IMR-90 (cell line): ENCODE measurements at places on chromosomes 2 and 18. TPM values are rescaled to one million over a fixed set of nuclear protein-coding genes. Genes with fewer than 3 reads are reported as not detected.
A peak's percentile ranks its signal among the peaks of the same experiment; 100 is the strongest.

GRCh38 chr2:217951091-217951490 is 51.7 kb downstream of the TNS1 start:
- peaks cover 21% of the 10 kb centered on the region for H3K4me1 ChIP-seq
- no peak overlapping the region for H3K4me3 ChIP-seq
- H3K36me3 ChIP-seq: no peaks in the 10 kb centered on the region; the same call in 1 of the 2 replicates
- no peaks in the 10 kb centered on the region for H3K27me3 ChIP-seq

MAP3K19 gene
- not detected in 2 replicates for polyA plus RNA-seq

DNA sequence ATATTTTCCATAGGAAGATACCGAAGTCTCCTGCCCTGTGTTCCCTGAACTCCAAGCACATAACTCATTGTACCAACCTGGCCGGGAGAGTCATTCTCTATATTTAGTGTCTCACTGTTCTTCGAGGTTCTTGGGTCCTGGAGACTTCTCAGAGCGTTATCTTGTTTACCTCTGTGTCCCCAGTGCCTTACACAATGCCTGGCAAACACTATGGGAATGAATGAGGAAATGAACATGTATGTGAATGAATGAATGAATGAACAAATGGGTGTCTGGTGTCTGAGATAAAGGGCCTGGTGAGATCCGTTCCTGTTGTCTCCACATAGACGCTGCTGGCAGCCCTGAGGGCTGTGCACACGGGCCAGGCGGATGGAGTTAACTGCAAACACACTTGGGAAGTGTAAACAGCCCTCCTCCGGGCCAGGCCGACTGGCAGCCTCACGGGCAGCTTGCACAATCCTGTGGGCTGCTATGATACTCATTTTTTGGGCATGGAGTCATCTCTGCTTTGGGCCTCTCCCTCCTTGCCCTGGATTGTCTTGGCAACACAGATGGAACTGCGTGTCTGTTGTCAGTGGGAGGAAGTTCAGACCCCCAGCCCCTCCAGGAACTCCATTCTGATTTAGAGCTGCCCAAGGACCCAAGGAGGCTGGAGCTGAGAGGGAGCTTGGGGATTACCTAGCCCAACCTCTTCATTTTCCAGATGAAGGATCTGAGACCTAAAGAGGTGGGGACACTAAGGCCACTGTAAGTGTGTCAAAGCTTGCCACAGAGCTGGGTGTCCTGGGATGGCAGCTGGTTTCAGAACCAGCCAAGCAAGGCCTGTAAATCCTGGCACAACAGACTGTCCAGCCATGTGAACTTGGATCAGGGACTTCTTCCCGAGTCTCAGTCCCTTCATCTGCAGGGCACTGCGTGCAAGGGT is 124.4 kb downstream of the INHBB start:
- H3K4me3 ChIP-seq: no peak overlapping the region
- H3K27me3 ChIP-seq: no peaks in the 10 kb centered on the region
- H3K36me3 ChIP-seq: no peaks in the 10 kb centered on the region

GCG gene
- polyA plus RNA-seq: not detected in 2 replicates

SERPINB2 gene
- 32.1 and 46.4 TPM in 2 replicates for polyA plus RNA-seq

GRCh38 chr2:204574486-204574885 is 29.2 kb downstream of the PARD3B start:
- no peaks in the 10 kb centered on the region; the same call in 1 of the 2 replicates for H3K36me3 ChIP-seq
- H3K27ac ChIP-seq: no peak overlapping the region
- no peaks in the 10 kb centered on the region for H3K4me1 ChIP-seq
- no peaks in the 10 kb centered on the region for H3K27me3 ChIP-seq
- DNase-seq: peak; percentile 39

DNA sequence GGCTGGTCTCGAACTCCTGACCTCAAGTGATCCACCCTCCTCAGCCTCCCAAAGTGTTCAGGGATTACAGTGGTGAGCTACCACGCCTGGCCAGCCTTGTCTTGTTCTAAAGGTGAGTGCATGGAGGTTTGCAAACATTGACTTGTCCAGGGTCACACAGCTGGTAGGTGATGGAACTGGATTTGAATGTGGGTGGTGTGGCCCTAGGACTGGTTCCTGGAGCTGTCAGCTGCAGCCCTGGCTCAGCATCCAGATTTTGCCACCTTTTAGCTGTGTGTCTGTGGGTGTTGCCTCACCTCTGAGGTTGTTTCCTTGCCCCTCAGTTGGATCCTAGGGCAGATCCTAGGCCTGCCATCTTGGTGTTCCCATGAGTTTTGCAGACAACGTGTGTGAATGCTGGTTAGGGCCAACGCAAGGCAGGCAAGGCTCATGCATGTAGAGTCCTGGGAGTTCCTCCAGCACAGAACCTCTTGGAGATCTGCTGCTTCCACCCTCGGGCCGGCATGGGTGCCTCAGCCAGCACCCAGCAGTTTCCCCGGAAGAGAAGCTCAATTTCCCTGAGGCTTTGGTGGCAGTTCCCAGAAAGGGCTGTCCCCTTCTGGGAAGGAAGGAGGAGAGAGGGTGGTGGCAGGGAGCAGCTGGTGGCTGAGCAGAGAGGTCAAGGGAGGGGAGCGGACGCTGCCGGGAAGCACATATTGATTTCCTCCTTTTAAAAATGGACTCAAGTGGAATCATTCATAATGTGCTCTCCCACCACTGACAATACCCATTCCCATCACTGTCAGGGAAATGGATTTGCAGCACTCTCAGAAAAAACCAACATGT is 127.6 kb upstream of the HS6ST1 start:
- no peak for DNase-seq
- H3K27ac ChIP-seq: no peak overlapping the region

- DNase-seq: no peak
- H3K4me1 ChIP-seq: peaks cover 2% of the 10 kb centered on the region; the same call in 1 of the 2 replicates
- no peak overlapping the region for H3K4me3 ChIP-seq
- no peak overlapping the region for H3K27ac ChIP-seq
- H3K27me3 ChIP-seq: no peaks in the 10 kb centered on the region
Observed at GRCh38 chr18:70455731-70456130, 166.9 kb downstream of the SOCS6 start.

IWS1 gene
- polyA plus RNA-seq: 31.0 and 31.5 TPM in 2 replicates

GRCh38 chr2:23475036-23475435 is 90.1 kb downstream of the KLHL29 start:
- 0 out of 2 replicates have a peak, but pooled peaks cover 2% of the 10 kb centered on the region for H3K36me3 ChIP-seq
- peaks cover 12% of the 10 kb centered on the region; the same call in 1 of the 2 replicates for H3K4me1 ChIP-seq
- no peak overlapping the region for H3K4me3 ChIP-seq
- H3K27me3 ChIP-seq: no peaks in the 10 kb centered on the region
- H3K27ac ChIP-seq: no peak overlapping the region

CHRND gene
- polyA plus RNA-seq: not detected in 2 replicates

- H3K36me3 ChIP-seq: no peaks in the 10 kb centered on the region
- peak; percentile 37 for DNase-seq
- H3K27ac ChIP-seq: no peak overlapping the region
- H3K4me3 ChIP-seq: no peak overlapping the region
- peaks cover 3% of the 10 kb centered on the region for H3K4me1 ChIP-seq
Observed at GRCh38 chr2:39127973-39128372, 7.1 kb upstream of the SOS1 start.

GRCh38 chr2:137161250-137161649 is 395.9 kb downstream of the THSD7B start:
- no peak overlapping the region for H3K4me3 ChIP-seq
- H3K36me3 ChIP-seq: no peaks in the 10 kb centered on the region
- H3K27me3 ChIP-seq: no peaks in the 10 kb centered on the region

- peak overlapping the region; percentile 70; the same call in 1 of the 2 replicates for H3K27ac ChIP-seq
- no peak overlapping the region for H3K4me3 ChIP-seq
- peaks cover 16% of the 10 kb centered on the region for H3K4me1 ChIP-seq
- H3K27me3 ChIP-seq: no peaks in the 10 kb centered on the region
- H3K36me3 ChIP-seq: no peaks in the 10 kb centered on the region
Observed at GRCh38 chr2:46446871-46447568, 32.3 kb upstream of the TMEM247 start.

DNA sequence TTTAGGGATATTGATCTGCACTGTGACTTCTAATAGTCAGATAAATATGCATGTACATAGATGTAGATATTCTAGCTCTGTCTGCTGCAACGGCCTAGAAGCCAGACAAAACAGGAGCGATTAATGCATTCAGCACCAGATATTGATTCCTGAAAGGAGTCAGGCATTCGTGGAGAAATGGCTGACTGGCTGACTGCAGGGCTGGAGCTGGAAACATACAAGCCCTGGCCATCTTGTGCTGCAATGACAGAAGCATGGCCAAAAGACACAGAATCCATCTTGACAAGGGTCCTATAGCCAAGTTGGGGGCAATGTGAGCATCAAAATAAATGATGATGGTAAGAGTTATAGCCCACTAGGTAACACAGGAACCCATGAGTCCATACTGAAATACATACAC is 231.5 kb upstream of the KLHL29 start:
- no peaks in the 10 kb centered on the region for H3K27me3 ChIP-seq
- no peaks in the 10 kb centered on the region for H3K36me3 ChIP-seq
- no peak for DNase-seq
- no peaks in the 10 kb centered on the region for H3K4me1 ChIP-seq

AKAIN1 gene
- not detected in 2 replicates for polyA plus RNA-seq

- peak; percentile 47 for DNase-seq
- no peak overlapping the region for H3K27ac ChIP-seq
- H3K4me1 ChIP-seq: peaks cover 7% of the 10 kb centered on the region
Observed at GRCh38 chr2:201847481-201847880, 41.1 kb downstream of the CDK15 start.

DNA sequence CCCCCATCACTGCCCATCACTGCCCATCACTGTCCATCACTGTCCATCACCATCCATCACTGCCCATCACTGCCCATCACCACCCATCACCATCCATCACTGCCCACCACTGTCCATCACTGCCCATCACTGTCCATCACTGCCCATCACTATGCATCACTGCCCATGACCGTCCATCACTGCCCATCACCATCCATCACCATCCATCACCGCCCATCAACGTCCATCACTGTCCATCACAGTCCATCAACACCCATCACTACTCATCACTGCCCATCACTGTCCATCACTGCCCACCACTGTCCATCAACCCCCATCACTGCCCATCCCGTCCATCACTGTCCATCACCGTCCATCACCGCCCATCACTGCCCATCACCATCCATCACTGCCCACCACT is 57.8 kb upstream of the OTOS start:
- H3K27ac ChIP-seq: no peak overlapping the region
- H3K4me1 ChIP-seq: no peaks in the 10 kb centered on the region; the same call in 1 of the 2 replicates
- H3K4me3 ChIP-seq: no peak overlapping the region
- DNase-seq: no peak
- peaks cover 38% of the 10 kb centered on the region for H3K27me3 ChIP-seq

CCDC141 gene
- polyA plus RNA-seq: not detected in 2 replicates

- H3K4me1 ChIP-seq: peaks cover 3% of the 10 kb centered on the region; the same call in 1 of the 2 replicates
- H3K36me3 ChIP-seq: peaks cover 44% of the 10 kb centered on the region
- H3K4me3 ChIP-seq: no peak overlapping the region
- no peaks in the 10 kb centered on the region for H3K27me3 ChIP-seq
- H3K27ac ChIP-seq: no peak overlapping the region
- DNase-seq: no peak
Observed at GRCh38 chr2:170967553-170967952, 38.5 kb downstream of the GORASP2 start.

CABLES1 gene
- polyA plus RNA-seq: 4.4 and 4.7 TPM in 2 replicates

SCN9A gene
- polyA plus RNA-seq: 33.7 and 40.1 TPM in 2 replicates

GRCh38 chr2:108446703-108447102 is 2.3 kb upstream of the GCC2 start:
- no peak overlapping the region for H3K27ac ChIP-seq
- H3K27me3 ChIP-seq: no peaks in the 10 kb centered on the region
- no peak for DNase-seq
- no peak overlapping the region for H3K4me3 ChIP-seq
- H3K4me1 ChIP-seq: peaks cover 3% of the 10 kb centered on the region; the same call in 1 of the 2 replicates

TCF23 gene
- polyA plus RNA-seq: not detected in 2 replicates

GRCh38 chr18:26621161-26622026 is 73.0 kb upstream of the KCTD1 start:
- no peaks in the 10 kb centered on the region for H3K4me1 ChIP-seq
- DNase-seq: no peak
- no peak overlapping the region for H3K4me3 ChIP-seq
- H3K36me3 ChIP-seq: no peaks in the 10 kb centered on the region
- H3K27ac ChIP-seq: no peak overlapping the region
- no peaks in the 10 kb centered on the region for H3K27me3 ChIP-seq

VAMP5 gene
- polyA plus RNA-seq: 103 and 121 TPM in 2 replicates

HOXD3 gene
- not detected in 2 replicates for polyA plus RNA-seq

DNA sequence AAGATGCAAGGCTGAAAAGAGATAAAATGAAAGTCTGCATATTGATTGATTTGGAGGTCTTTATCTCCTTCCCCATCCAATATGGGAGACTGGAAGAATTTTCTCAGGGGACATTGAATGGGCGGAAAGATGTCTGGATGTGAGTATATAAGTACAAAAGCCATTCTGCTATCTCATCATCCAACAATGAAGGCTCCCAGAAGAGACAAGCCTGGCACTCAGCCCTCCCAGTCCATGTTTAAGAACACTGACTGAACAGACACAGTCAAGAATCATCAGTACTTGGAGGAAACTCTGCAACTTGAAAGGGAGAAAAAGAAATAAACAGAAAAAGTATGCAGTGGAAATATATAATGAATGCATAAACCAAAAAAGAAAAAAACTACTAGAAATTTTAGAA is 80.9 kb downstream of the PTRHD1 start:
- H3K27me3 ChIP-seq: no peaks in the 10 kb centered on the region
- H3K27ac ChIP-seq: no peak overlapping the region
- peaks cover 2% of the 10 kb centered on the region; the same call in 1 of the 2 replicates for H3K4me1 ChIP-seq
- H3K4me3 ChIP-seq: no peak overlapping the region
- DNase-seq: no peak

DNA sequence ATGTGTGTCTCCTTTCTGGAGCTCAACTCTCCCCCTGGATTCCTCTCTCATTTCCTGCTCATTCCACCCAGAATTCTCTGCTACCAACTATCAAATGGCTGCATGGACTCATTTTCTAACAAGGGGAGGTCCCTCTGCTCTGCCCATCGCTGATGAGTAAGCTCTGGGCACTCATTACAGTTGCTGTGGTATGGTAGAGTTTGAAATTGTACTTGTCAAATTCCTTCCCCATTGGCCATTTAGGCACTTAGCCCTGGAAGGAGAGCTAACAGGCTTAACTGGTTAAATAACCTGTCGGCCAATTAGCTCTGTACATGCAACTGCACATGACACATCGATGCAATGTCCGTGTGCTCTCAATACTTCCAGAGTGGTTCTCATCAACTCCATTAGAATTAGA is 20.4 kb downstream of the COL6A3 start:
- peak; percentile 42 for DNase-seq
- H3K27ac ChIP-seq: no peak overlapping the region
- H3K27me3 ChIP-seq: no peaks in the 10 kb centered on the region
- H3K4me1 ChIP-seq: peaks cover 20% of the 10 kb centered on the region
- no peak overlapping the region for H3K4me3 ChIP-seq

DNA sequence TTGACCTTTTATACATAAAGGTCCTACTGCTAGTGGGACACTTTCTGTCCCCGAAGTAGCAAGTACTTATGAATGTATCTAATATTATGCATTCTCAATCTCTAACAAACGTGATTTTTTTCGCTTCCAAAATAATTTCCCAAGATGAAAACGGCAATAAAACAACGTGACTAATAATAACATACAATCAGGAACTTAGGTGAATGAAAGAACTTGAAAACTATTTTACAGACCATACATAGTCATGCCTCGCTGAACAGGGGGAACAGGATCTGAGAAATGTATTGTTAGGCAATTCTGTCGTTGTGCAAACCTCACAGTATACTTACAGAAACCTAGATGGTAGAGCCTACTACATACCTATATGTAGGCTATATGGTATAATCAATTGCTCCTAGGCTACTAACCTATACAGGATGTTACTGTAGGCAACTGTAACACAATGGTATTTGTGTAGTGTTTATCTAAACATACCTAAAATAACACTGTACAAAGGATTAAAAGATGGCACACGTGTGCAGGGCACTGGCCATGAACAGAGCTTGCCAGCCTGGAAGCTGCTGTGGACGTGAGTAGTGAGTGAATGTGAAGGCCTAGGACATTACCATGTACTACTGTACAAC is 2.5 kb downstream of the RTN4 start:
- peaks cover 4% of the 10 kb centered on the region for H3K36me3 ChIP-seq
- H3K4me1 ChIP-seq: peaks cover 2% of the 10 kb centered on the region; the same call in 1 of the 2 replicates
- H3K27ac ChIP-seq: peak overlapping the region; percentile 60
- H3K27me3 ChIP-seq: no peaks in the 10 kb centered on the region
- peak; percentile 39 for DNase-seq
